ENCODE measurements at places on chromosomes 13 and 19. TPM values are rescaled to one million over a fixed set of nuclear protein-coding genes. Genes with fewer than 3 reads are reported as not detected.

GRCh38 chr13:105914291-105915036 is 621.0 kb downstream of the EFNB2 start:
- no peak for DNase-seq

Gene TNNT1
- polyA plus RNA-seq, result 1.4 TPM

- DNase-seq, result no peak
Measured at GRCh38 chr19:54084410-54084809, 3.2 kb upstream of the TARM1 start.

Gene PSG2
- 2.2 TPM for polyA plus RNA-seq

GRCh38 chr13:30900952-30901749 is 4.9 kb upstream of the MEDAG start:
- DNase-seq, result no peak

- no peak for DNase-seq
Measured at GRCh38 chr13:104592545-104593250, 1526.5 kb upstream of the SLC10A2 start.

GRCh38 chr19:39996218-39996810 is 546 bp upstream of the ZNF546 start:
- DNase-seq, result no peak

DNA sequence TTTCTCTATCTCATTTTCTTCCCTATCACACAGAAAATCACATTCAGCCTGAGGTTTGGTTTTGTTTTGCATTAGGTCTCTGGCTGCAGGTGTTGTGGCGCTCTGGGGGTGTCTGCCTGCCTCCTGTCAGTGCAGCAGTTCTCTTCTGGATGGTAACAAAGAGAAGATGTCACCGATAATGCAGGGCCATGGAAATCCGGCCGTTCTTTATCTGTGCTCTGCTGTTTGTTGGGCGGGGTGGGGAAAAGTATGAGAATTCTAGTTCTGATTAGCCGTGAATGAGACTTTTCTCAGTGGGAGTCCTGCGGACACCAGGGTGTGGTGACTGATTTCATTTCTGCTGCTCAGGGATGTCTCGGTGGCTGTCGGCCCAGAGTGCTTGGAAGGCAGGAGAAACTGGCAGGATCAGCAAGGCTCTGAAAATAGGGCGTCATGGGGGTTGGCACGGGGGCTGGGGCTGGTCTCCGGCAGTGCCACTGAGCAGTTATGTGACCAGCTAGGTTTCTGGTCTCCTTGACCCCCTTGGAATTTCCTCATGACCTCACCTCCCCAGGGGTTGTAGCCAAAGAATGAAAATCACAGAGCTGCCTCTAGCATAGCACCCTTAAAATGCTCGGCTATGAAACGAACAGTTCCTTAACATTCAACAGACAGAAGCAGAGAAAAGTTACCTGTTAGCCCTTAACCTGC is 5.0 kb downstream of the RNF113B start:
- DNase-seq, result no peak

Gene TLE2
- polyA plus RNA-seq, result 19.2 TPM

- DNase-seq, result no peak
Measured at GRCh38 chr13:34028496-34029442, 210.8 kb downstream of the RFC3 start.

Gene TNFSF13B
- 4.6 TPM for polyA plus RNA-seq

Gene ERICH4
- 11.7 TPM for polyA plus RNA-seq

DNA sequence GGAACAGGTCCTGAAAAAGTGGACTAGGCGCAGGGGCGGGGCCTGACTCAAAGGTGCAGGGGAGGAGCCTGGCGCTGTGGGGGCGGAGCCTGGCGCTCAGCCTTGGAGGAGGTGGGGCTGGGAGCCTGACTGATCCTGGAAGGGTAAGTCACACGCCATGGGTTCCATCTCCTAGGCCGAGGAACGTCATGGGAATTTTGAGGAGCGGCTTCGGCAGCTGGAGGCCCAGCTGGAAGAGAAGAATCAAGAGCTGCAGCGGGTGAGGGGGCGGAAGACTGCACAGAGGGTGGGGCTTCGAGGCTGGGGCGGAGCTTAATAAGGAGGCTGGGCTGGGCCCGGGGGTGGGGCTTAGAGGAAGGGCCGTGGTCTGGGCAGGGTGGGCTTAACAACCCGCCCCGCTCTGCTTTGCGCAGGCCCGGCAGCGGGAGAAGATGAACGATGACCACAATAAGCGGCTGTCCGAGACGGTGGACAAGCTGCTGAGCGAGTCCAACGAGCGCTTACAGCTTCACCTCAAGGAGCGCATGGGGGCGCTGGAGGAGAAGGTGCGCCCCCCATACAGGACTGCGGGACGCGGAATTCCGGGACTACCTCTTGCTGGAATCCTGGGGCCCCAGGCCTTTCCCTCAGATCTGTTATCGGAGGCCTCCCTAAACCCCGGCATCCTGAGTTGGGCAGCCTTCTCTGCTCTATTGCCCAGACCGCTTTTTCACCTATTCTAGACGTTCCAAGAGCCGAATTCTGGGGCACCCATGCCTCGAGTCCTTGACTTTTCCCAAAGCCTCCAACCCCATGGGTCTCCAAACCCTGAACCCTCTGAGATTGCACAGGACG is 14.5 kb downstream of the PPFIA3 start:
- peak; percentile 88 for DNase-seq

DNA sequence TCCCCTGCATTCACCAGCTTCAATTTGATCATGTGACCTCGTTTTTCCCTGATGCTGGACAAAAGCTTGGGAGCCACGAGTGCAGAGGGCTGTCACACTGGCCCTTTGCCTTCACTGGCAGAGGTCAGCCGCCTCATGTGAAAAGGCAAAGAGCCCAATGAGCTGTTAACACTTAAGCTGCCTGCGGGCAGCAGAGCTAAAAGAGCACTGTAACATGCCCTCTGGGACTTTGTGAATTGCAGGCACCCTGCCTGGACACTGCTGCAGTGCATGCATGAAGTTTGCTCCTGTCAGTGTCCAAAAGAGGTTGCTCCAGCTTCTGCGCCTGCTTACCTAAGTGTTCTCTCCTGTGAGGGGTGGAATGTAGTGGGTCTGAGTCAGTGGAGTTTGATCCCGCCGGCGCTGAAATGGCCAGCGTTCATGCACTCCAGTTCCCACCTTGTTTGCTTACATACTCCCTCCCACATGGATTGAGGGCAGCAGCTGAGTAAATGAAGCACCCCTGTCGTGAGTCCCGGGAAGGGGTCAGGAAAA is 193.7 kb downstream of the RFC3 start:
- DNase-seq, result no peak
